Immature natural killer cell (primary cell): ENCODE measurements at places on chromosomes 7 and 10.

DNA sequence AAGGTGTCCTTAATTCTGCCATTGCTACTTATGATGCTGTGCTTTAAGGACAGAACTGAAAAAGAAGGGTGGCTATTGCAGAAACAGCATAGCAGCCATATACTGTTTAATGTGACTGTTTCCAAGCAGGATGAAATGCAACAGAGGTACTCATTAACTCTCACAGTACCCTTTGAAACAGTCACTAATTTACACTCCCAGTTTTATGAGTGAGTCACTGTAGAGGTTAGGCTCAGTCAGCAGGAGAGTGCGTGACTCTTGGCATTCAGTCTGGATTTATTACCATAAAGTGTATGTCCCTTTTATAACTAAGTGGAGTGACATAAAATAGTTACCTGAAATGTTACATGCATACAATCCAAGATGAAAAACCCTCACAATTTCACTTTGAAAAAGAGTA, 27.7 kb downstream of the ALDH18A1 start:
- DNase-seq = no peak

DNA sequence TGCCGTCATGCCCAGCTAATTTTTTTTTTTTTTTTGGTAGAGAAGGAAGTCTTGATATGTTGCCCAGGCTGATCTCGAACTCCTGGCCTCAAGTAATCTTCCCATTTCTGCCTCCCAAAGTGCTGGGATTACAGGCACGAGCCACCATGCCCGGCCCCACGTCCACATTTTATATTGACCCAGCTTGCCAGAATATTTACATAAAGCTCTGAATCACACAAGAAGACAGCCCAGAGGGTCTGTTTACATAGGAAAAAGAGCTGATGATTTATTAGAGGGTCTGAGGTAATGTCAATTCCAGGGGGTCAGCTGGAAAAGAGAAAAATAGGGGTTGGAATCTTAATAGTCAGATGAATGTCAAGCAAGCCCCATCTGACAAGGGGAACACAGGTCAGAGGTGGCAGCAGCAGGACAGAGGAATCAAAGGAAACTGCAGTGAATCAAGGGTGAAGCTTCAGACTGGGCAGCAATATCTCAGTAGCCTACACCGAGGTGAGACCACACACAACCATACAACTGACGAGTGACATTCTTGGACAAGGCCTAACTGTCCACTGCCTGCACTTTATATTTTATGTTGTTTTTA, 15.8 kb upstream of the SLF2 start:
- no peak for DNase-seq

- DNase-seq = no peak
Measured at GRCh38 chr7:155533120-155533826, 13.1 kb downstream of the CNPY1 start.

DNA sequence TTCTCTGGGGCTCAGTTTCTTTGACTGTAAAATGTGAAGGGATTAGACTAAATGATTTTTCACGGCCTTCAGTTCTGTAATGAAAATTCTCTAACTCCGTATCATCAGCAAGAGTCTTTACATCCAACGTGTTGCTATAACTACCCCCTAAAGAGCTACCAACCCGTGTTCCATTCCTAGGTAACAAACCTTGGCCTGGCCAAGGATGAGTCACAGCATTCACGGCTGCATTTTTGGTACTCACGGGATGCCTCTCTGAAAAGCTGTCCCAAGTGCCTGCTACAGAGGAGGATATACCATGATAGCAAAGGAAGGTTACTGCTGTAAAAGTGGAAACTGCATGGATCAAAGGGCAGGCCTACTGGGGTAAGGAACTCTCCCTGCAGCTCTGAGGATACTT, 5.9 kb downstream of the LRRC4 start:
- no peak for DNase-seq

GRCh38 chr7:116650436-116650835, 21.6 kb upstream of the MET start:
- DNase-seq = no peak
